Hair follicle dermal papilla cell (primary cell): ENCODE measurements at places on chromosomes 3 and 15. TPM values are rescaled to one million over a fixed set of nuclear protein-coding genes. Genes with fewer than 3 reads are reported as not detected.

Gene ITIH1
- total RNA-seq, result not detected in 2 replicates

Gene CHRNB4
- total RNA-seq, result not detected in 2 replicates

Gene PLCH1
- total RNA-seq, result 0.32 TPM in 1 of 2 replicates, not detected in the other

Gene LXN
- 9.1 and 13.6 TPM in 2 replicates for total RNA-seq
